ENCODE measurements at places on chromosomes 4 and X. TPM values are rescaled to one million over a fixed set of nuclear protein-coding genes. Genes with fewer than 3 reads are reported as not detected.

DNA sequence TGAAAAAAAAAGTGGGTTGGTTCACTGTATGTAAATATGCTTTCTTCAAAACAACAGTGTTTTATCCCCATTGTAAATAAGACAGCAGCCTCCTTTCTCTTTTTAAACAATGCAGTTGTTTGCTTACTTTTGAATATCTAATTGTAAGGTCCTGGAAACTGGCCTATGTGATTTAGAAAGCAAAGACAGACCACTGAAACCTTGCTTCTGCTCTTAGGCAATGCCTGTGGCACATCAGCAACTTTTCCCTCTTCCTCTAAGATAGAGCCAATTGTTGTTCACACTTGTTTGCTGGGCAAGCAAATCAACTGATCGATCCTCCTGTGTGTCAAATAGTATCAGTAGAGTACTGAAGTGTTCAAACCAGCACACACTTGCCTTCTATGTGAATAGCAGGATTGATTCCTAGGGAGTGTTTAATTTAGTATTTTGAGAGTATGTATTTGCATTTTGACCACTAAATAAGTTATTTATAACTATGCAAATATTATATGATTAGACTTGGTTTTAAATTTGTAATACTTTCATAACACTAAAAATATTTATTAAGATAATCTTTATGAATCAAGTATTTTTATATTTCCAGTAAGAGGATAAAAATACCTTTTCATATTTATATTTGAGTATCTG is 55.4 kb upstream of the GRPR start:
- H3K4me3 ChIP-seq, result no peak overlapping the region
- H3K27ac ChIP-seq, result peak overlapping the region; percentile 34
- H3K27me3 ChIP-seq, result no peaks in the 10 kb centered on the region
- peaks cover 23% of the 10 kb centered on the region for H3K4me1 ChIP-seq
- H3K36me3 ChIP-seq, result peaks cover 12% of the 10 kb centered on the region

GRCh38 chr4:61068745-61069144 is 131.4 kb upstream of the ADGRL3 start:
- H3K27ac ChIP-seq, result no peak overlapping the region
- H3K27me3 ChIP-seq, result no peaks in the 10 kb centered on the region
- H3K36me3 ChIP-seq, result no peaks in the 10 kb centered on the region
- no peaks in the 10 kb centered on the region for H3K4me1 ChIP-seq
- DNase-seq, result no peak
- no peak overlapping the region for H3K4me3 ChIP-seq

- no peak overlapping the region for H3K27ac ChIP-seq
- H3K4me1 ChIP-seq, result peaks cover 6% of the 10 kb centered on the region
- no peaks in the 10 kb centered on the region for H3K36me3 ChIP-seq
- no peak overlapping the region for H3K4me3 ChIP-seq
- no peaks in the 10 kb centered on the region for H3K27me3 ChIP-seq
- no peak for DNase-seq
Observed at GRCh38 chrX:14942341-14942740, 69.1 kb downstream of the MOSPD2 start.

- DNase-seq, result no peak
- H3K4me1 ChIP-seq, result peaks cover 4% of the 10 kb centered on the region
- no peaks in the 10 kb centered on the region for H3K27me3 ChIP-seq
- no peaks in the 10 kb centered on the region for H3K36me3 ChIP-seq
- H3K4me3 ChIP-seq, result no peak overlapping the region
Observed at GRCh38 chrX:30060718-30061117, 154.6 kb upstream of the MAGEB2 start.

GRCh38 chr4:42399393-42399792 is 2.1 kb downstream of the SHISA3 start:
- peaks cover 30% of the 10 kb centered on the region for H3K4me1 ChIP-seq
- H3K27me3 ChIP-seq, result peaks cover 93% of the 10 kb centered on the region
- DNase-seq, result no peak
- peak overlapping the region; percentile 70 for H3K4me3 ChIP-seq
- no peaks in the 10 kb centered on the region for H3K36me3 ChIP-seq

DNA sequence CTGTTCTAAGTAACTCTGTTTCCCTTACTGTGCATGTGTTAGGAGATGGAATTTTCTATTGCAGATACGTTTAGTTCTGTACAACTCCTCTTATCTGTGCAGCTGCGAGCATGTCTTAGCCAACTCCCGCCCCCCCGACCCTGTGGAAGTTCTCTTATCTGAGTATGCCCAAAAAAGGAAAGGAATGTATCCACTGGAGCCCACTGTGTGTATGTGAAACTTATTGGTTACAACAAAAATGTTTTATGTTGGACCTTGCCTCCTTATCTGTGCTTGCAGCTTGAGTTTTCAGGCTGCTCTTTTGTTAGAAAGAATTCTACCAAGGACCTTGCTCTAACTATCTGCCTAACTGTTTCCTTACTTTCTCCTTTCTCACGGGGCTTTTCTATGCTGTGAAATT is 24.2 kb upstream of the DCAF8L2 start:
- peaks cover 25% of the 10 kb centered on the region for H3K4me1 ChIP-seq
- H3K36me3 ChIP-seq, result peaks cover 1% of the 10 kb centered on the region
- peak overlapping the region; percentile 95 for H3K27ac ChIP-seq

DNA sequence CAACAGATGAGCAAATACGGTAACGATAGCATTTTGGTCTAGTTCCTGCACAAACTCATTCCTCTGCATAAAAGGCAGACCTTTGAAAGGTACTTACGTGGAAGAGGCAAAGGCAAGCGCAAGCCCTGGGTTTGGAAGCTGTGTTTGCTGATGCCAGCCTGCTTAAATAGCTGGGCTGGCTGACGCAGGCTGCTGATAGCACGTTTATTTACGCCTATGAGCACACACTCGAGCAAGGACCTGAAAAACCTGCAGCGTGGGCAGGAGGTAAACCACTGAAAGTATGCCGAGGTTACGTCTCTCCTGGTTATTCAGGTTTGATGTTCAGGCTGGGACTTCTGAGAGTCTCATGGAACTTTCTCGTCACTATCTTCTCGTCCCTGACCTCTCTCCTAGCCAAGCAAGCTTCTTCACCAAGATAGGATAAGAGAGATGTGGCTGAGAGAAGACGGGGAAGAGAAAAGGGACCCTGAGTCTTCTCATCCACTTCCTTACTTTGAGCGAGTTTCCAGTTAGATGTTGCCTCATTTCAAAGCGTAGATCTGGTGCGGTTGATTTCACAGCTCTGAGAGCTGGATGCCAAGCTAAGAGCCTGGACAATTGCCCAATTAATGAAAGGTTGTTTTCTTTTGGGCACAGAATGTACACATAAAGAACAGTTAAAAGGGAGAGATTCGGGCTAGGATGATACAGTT is at the start of gene HOPX:
TSS of gene HOPX (minus strand) at position 139 of the 695 bp plus-strand sequence. CDS start 23,480 bp downstream, outside the sequence.
- H3K36me3 ChIP-seq, result no peaks in the 10 kb centered on the region
- peaks cover 16% of the 10 kb centered on the region for H3K4me1 ChIP-seq
- no peak for DNase-seq
- H3K4me3 ChIP-seq, result no peak within 1 kb of the TSS

GRCh38 chr4:80049402-80049801 is 23.6 kb downstream of the ANTXR2 start:
- peaks cover 32% of the 10 kb centered on the region for H3K36me3 ChIP-seq
- no peak overlapping the region for H3K4me3 ChIP-seq
- no peaks in the 10 kb centered on the region for H3K27me3 ChIP-seq

DNA sequence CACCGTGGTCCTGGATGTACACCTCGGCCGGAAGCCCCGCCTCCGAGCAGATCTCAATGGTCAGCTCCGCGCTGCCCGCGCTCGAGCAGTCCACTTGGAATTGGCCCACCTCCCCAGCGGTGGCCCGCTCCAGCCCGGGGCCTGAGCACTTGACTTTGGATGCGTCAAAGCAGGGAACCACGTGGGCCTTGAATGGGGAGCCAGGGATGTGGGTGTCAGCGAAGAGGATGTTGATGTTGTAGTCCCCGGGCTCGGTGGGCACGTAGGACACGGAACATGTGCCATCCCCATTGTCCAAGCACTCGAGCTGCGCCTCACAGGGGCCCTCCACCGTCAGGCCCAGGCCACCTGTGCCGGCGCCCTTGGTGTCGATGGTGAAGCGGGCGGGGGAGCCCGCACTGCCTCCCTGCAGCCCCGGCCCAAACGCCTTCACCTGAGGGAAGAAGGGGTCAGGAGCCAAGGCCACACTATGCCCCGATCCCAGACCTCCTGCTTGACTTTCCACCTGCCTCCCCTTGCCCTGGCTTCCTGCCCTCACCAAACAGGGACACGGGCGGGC is 14.2 kb downstream of the FLNA start:
- H3K4me1 ChIP-seq, result no peaks in the 10 kb centered on the region
- no peak for DNase-seq
- no peak overlapping the region for H3K27ac ChIP-seq
- no peaks in the 10 kb centered on the region for H3K27me3 ChIP-seq

DNA sequence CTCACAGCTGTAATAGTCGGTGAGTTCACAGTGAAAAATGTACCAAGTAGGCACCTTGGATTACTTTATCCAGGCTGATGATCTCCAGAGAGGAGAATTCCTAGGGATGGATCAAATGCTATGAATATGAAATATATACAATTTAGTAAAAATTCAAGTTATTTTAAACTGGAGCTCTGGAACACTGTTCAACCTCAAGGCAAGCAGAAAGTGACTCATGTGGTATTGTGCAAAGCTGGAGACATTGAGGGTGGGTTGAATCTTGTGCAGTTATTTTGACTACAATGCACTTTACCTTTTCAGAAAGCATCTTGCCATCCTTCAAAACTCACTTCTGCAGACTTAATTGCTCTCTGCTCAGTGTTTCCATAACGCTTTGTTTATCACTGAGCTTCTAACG is 43.4 kb downstream of the OSTC start:
- H3K27me3 ChIP-seq, result peaks cover 2% of the 10 kb centered on the region
- no peaks in the 10 kb centered on the region for H3K4me1 ChIP-seq
- H3K4me3 ChIP-seq, result no peak overlapping the region
- H3K27ac ChIP-seq, result no peak overlapping the region
- no peaks in the 10 kb centered on the region for H3K36me3 ChIP-seq

GRCh38 chr4:159150821-159151390 is 48.0 kb downstream of the RAPGEF2 start:
- DNase-seq, result no peak
- no peak overlapping the region for H3K4me3 ChIP-seq
- H3K27me3 ChIP-seq, result no peaks in the 10 kb centered on the region
- H3K27ac ChIP-seq, result no peak overlapping the region
- no peaks in the 10 kb centered on the region for H3K4me1 ChIP-seq

DNA sequence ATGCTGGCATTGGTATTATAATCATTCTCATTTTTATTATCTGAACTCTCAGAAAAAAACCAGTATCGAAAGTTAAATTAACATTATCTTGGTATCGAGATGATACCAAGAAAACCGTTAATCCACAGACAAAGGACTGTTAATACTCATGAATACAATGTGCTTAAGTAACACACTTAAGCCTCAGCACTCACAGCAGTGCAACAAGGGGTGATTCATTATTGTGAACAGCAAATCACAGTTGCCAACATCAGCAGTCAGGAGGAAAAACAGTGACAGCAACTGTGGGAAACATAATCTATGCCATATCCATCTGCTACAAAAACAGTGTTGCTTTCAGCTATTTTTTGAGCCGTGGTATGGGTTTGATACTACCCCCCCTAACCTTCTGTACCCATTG is 210.9 kb upstream of the ATOH1 start:
- no peak overlapping the region for H3K4me3 ChIP-seq
- no peak overlapping the region for H3K27ac ChIP-seq
- H3K27me3 ChIP-seq, result no peaks in the 10 kb centered on the region
- no peak for DNase-seq

GRCh38 chrX:68508799-68509198 is 9.9 kb downstream of the YIPF6 start:
- no peak overlapping the region for H3K4me3 ChIP-seq
- no peaks in the 10 kb centered on the region for H3K27me3 ChIP-seq
- peaks cover 3% of the 10 kb centered on the region for H3K4me1 ChIP-seq
- DNase-seq, result no peak
- no peak overlapping the region for H3K27ac ChIP-seq

GRCh38 chr4:158255727-158256324 is 45.5 kb downstream of the TMEM144 start:
- no peaks in the 10 kb centered on the region for H3K4me1 ChIP-seq
- H3K27ac ChIP-seq, result no peak overlapping the region
- DNase-seq, result no peak
- no peak overlapping the region for H3K4me3 ChIP-seq

DNA sequence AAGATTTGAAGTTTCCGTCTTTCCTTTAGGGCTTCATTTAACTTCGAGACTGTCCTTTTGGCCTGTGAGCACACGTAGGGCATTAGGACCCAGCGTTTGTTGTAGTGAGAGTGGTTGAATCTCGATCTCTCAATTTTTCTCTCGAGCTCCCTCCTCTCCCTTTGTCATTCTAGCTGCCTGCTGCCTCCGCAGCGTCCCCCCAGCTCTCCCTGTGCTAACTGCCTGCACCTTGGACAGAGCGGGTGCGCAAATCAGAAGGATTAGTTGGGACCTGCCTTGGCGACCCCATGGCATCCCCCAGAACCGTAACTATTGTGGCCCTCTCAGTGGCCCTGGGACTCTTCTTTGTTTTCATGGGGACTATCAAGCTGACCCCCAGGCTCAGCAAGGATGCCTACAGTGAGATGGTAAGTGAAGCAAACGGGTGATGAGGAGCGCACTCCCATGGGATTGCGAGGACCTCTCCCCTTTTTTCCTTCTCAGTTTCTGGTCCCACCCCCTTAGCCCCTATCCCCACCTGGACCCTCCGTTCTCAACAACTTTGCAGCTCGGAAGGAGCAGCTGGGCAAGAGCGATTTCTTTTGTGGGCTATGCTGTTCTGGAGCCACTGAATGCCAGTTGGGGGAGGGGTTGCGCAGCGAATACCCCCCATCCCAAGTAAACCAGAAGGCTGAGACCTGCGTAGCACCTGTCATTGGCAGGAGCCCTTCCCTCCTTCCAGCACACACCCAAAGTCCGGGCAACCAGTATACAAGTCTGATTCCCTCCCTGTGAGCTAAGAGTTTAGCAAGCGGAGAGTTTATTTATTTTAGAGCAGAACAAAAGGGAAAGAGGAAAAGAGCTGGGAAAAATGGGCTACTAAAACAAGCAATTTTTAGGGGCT is at the start of gene TMEM35A:
TSS of gene TMEM35A (plus strand) at position 164 of the 883 bp plus-strand sequence. CDS start at position 288, 124 bp downstream.
- H3K4me1 ChIP-seq, result peaks cover 12% of the 10 kb centered on the region
- H3K4me3 ChIP-seq, result peak within 1 kb of the TSS; percentile 82
- no peak for DNase-seq
- no peaks in the 10 kb centered on the region for H3K27me3 ChIP-seq

The RPA4 gene
- total RNA-seq, result 1.2 TPM

The FHDC1 gene
- total RNA-seq, result 4.2 TPM

The HMX1 gene
- total RNA-seq, result 0.27 TPM

The PAGE2B gene
- not detected for total RNA-seq

The STATH gene
- not detected for total RNA-seq

The TMPRSS11B gene
- total RNA-seq, result not detected

The ZRSR2 gene
- total RNA-seq, result 20.4 TPM

The ITM2A gene
- 4.9 TPM for total RNA-seq

The APELA gene
- total RNA-seq, result 1.0 TPM

The NAA11 gene
- not detected for total RNA-seq

The NDNF gene
- total RNA-seq, result 8.6 TPM

The BMPR1B gene
- 2.6 TPM for total RNA-seq
